Activated T-cell treated with anti-CD3 and anti-CD28 coated beads for 48 hours (primary cell): ENCODE measurements at places on chromosomes 7 and 10.

GRCh38 chr7:837001-837400, 4.7 kb downstream of the SUN1 start:
- no peak for DNase-seq

GRCh38 chr10:36817898-36818297, 307.5 kb upstream of the ANKRD30A start:
- no peak for DNase-seq

GRCh38 chr7:14639801-14640200, 262.8 kb downstream of the DGKB start:
- DNase-seq: no peak

GRCh38 chr10:109928475-109928891, 5.2 kb upstream of the XPNPEP1 start:
- DNase-seq: no peak

DNA sequence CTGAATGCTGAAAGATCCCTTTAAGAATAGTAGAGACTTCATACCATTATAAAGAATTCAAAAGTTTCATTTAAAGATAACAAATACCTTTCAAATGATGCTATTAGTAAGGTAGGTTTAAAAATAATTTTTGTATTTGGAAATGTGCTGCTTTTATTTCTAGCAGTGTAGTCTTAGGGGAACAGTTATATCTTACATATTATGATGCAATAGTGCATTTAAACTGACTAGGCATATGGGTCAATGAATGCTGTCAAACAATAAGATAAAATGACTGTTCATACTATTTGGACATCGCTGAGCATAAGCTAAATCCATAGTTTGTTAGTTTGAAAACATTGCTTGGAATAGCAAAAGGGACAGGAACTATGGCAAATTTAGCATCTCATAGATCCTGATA, 354.8 kb upstream of the SEMA3A start:
- no peak for DNase-seq

DNA sequence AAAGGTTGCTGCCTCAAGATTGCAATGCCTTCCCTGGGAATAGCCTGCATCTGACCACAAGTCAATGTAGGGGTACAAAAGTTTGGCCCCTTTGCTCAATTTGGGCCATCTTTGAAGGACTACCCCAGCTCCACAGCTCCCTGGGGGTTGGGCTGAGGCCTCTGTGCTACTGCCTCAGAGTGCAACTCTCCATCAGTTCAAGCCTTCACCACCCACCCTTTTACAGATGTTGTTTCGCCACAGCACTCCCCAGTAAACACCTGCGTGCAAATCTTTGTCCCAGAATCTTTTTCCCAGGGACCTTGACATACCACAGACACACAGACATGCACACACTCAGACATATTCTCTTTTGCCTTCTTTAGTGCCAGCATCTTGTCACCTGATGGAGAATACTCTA, 66.0 kb upstream of the ANKRD1 start:
- DNase-seq: no peak

- no peak for DNase-seq
These were observed 103.4 kb upstream of the MDFIC start for GRCh38 chr7:114818501-114818900.

- DNase-seq: peak; percentile 39
These were observed 298.2 kb downstream of the FRMD4A start for GRCh38 chr10:14032406-14032998.

DNA sequence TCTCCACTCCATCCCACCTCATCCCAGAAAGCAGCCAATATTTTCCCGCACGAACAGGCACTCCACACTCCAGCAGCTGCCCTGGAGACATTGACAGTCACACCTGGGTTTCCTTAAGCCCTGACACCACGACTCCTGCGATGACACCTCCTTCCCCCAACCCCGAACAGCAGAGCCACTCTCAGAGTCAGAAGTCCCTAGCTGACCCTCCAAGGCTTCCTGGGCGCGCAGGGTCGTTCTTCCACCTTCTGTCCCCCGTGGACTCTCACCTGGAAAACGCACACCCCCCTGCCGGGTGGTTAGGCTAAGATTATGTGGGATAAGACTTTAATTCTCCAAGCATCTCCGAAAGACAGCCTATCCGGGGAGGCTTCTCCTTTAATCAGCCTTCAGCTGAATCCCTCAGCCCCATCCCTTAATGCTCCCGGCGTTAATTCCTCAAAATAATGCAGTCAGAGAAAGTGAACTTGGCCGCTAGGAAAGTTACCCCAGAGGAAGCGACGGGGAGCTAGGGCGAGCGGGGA, 1.1 kb downstream of the DENND11 start:
- no peak for DNase-seq

- no peak for DNase-seq
These were observed 3.5 kb downstream of the ZNF467 start for GRCh38 chr7:149769915-149770314.

DNA sequence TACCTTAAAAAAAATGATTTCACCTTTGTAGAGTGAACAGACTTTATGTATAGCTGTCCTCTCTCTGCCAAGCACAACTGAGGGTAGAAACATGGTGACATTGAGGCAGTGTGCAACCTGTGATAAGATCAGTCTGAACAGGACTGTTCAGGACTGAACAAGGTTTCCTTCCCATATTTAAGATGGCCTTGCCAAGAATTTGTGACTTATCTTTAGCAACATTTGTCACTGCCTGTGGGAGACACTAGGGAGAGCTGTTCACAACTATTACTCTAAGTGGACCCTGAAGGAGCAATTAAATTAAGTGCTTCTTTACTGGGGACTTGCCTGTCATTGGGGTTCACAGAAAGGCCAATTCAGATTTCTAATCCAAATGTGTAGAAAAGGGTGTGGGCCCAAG, 6.7 kb downstream of the OR13A1 start:
- DNase-seq: no peak

GRCh38 chr10:74078037-74078436, 72.6 kb downstream of the AP3M1 start:
- DNase-seq: peak; percentile 32

- no peak for DNase-seq
These were observed 92.5 kb downstream of the POU6F2 start for GRCh38 chr7:39069896-39070881.

DNA sequence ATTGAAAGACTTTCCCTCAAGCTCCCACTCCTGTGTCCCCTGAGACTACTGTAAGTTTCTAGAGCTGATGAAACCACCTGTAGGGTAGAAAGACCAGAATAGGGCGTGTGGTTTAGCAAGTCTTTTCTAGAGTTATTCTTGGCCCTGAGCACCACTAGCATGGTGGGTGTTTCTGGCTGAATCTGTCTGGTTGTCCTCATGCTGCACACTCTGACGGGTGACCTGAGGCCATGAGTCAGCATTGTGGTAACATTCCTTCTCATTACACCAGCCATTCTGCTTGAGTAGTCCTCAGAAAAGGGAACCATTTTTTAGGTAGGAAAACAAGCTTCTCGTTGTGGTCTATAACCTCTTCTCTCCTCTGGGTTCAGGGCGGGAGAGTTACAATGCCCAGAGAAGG, 250.3 kb downstream of the SNX13 start:
- DNase-seq: no peak

DNA sequence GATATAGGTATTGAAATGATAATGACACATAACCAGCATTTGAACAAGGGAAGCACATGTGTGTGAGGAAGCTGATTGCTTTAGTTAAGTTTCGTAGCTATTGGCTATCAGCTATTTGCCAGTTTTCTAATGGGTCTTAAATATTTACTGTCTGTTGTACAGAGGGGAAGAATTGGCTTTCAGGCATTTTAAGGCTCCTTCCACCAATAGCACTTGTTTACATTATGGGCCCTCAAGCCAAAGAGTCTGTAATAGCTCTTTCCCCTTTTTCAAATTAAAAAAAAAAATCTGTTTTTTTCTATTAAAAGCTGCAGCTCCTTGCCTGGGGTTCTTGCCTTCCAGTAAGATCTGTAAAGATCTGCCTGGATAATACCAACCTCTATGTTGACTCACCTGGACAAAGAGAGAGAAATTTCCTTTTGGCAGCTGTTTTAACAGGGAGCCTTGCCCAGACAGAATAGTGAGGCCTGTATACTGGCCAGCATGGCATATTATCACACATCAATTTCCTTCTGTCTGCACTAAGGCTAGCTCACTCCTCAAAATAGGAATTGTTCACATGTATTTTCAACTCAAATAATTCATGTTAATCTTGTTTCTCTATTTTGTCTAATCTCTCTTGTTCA, 104.7 kb upstream of the LRGUK start:
- no peak for DNase-seq

DNA sequence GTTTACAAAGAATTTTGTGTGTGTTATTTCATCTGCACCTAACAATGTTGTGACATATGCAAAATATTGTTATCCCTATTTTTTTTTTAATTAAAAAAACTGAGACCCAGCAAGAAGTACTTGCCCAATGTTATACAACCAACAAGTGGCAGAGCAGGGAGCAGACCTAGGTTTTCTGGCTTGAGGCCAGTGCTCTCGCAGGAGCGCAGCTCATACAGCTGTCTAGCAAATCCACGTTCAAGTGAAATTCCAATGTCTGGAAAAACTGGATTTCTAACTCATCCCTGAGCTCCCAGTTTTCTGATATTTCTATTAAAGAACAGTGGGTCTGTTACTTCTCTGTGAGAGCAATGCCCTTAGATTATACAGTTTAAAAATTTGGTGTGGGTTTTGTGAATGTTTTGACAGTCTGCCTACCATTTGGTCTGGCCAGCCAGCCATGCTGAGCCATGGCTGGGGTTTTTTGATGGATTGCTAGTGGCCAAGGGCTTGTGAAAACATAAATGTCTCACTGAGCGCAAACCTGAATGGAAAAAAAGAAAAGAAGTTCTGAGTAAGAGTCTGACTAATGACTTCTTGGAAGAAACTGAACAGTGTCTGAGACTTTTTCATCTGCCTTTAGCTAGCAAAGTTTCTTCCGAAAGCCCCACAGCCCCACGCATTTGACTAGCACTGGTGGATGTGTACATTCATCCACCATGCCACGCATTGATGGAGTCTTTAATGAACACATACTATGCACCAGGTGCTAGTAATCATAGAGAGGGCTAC, 15.4 kb upstream of the PRF1 start:
- DNase-seq: peak; percentile 35

- no peak for DNase-seq
These were observed 18.7 kb downstream of the ASB13 start for GRCh38 chr10:5647507-5648240.

DNA sequence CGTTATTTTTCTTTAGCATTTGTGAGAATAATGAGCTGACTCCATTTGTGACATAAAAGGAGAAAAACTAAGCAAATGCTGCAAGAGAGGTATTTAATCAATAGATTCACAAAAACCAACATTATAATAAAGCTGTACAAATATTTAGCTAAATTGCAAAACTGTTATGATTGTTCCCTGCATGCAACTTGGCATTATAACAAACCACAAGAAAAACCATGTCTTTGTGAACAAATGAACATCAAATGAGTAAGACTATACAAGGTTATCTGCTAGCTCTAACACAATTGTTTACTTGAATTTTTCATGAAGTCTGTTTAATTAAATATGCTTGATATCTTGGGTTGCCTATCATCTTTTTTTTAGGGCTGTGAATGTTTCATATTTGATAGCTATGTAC, 50.8 kb upstream of the PPP1R9A start:
- DNase-seq: no peak

- no peak for DNase-seq
These were observed 134.7 kb downstream of the DGKB start for GRCh38 chr7:14767716-14768425.

DNA sequence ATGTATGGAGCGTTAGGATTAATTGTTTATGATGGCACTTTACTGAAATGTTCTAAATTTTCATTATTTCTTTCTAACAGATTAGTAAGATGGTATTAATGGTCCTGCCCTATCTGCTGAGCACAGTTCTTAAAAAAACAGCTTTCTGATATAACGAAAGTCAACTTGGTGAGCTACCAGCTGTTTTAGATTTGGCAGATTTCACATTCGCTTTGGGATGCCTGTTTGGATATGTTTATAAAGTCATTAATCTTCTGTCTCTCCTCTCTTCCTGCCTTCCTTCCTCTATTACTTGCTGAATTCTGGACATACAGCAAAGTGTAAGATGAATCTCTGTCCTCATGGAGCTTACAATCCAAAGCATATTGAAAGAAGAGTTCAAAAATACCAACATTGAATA, 396.8 kb upstream of the LRGUK start:
- DNase-seq: no peak

GRCh38 chr7:106358103-106358663, 73.4 kb upstream of the NAMPT start:
- no peak for DNase-seq

GRCh38 chr10:3755440-3756359, 29.3 kb downstream of the KLF6 start:
- no peak for DNase-seq

GRCh38 chr7:76506081-76506440, 4.3 kb upstream of the UPK3B start:
- no peak for DNase-seq

DNA sequence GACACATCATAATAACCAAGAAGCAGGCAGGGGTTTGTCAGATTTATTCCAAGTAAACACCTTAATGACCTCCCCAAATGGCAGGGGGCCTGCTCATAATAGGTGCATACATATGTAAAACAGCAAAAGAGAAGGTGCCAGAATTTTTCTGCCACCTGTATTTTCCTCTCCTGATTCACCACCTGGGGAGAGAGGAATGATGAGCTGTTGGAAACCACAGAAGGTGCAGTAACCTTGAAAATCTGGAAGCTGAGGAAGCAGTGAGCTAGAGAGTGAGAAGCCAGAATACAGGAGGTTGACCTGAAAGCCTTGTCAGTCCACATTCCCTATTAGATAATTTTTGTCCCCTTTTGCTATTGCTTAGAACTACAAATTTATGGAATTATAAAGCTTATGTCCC, 46.2 kb upstream of the PDE1C start:
- DNase-seq: no peak

GRCh38 chr10:126252884-126253610, 135.2 kb downstream of the ADAM12 start:
- no peak for DNase-seq

DNA sequence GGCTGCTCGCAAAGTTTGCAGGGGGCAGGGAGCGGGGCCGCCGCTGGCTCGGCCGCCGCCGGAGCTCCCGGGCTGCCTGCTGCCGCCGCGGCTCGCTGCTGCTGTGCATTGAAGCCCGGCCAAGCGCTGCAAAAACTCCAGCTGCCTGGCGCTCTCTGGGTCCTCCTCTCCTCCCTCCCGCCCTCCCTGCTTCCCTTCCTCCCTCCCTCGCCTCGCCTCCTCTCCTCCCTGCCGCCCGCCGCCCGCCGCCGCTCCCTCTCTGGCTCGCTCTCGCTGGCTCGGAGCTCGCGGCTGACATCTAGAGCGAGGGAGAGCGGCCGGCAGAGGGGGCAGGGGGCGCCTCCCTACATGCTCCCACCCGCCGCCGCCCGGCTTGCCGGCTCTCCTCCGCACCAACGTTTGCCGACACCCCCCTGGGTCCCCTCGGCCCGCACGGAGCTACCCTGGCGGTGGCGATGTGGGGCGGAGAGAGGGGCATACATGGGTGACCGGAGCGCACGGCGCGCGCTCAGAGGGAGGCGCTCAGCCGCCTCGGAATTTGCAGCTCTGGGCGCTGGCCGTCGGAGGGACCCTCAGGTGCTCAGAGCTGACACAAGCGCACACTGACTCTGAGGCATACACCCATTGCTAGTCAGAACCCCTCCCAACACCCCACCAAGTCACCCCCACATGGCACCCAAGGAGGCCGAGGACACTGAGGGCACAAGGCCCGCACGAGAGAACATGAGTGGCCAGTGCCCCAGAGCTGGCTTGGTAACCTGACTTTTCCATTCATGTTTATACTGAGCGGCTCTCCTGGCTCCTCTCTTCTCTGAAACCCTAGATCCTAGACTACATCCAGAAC, 1.2 kb upstream of the PLXNA4 start:
- no peak for DNase-seq
